Karpas-422 (cell line): ENCODE measurements at places on chromosomes 2 and 18.

DNA sequence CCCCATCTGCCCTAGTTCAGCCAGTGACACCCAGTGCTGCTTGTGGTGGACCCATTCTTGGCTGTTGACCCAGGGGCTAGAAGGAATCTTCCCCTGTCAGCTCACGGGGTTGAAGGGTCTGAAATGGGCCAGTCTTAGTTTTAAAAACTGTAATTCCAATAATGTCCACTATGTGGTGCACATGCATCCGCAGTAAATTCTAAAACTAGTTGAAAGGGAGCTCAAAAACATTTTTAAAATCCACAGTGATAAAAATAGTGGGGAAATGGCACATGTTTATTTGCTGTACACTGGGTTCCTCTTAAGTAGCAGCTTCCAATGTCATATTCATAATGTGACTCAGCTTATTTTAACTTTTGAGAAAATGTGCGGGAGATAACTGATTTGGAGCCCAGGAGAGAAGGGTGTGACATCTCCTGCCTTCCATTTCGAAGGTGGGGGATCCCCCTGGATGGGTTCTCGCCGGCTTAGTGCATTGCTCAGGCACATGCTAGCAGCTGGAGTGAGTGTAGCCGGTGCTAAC is 32.8 kb downstream of the GRHL1 start:
- peak; percentile 79 for DNase-seq

GRCh38 chr2:17299891-17300540 is 218.2 kb downstream of the RAD51AP2 start:
- DNase-seq = no peak

- no peak for DNase-seq
Observed at GRCh38 chr2:167054881-167055280, 166.6 kb downstream of the XIRP2 start.

GRCh38 chr2:220006152-220006621 is 378.8 kb downstream of the SLC4A3 start:
- no peak for DNase-seq

GRCh38 chr2:15243762-15244161 is 317.4 kb downstream of the NBAS start:
- no peak for DNase-seq

DNA sequence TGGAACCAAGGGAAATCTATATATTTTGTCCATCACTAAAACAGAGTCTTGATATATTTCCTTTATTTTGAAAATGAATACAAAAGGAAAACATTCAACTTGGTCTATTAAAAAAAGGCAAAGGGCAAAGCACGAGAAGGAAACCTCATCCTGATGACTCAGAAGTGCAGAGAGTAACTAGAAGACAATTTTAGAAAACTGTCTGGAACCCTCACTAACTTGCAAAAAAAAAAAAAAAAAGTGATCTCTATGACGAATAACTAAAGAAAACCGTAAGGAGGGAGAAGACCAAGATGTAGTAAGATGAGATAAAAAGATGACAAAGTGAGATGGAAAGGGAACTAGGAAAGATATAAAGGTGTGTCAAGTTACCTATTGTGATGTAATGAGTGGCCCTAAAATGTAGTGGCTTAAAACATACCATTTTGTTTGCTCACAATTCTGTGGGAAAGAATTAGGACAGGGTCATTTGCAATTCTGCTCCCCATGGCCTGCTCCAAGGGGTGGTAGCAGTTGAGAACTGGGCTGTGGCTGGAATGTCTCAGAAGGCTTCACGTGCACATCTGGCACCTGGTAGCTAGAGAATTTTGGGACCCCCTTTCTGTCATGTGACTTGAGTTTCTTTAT is 303.0 kb downstream of the DYSF start:
- DNase-seq = no peak

- DNase-seq = no peak
Observed at GRCh38 chr2:207490441-207490840, 39.3 kb upstream of the CREB1 start.
